Ovary (tissue), 10 donors: ENCODE measurements at places on chromosomes 7 and 10. TPM values are rescaled to one million over a fixed set of nuclear protein-coding genes. Genes with fewer than 3 reads are reported as not detected.

- no peaks in the 10 kb centered on the region for H3K36me3 ChIP-seq
- no peaks in the 10 kb centered on the region for H3K4me1 ChIP-seq
- H3K27me3 ChIP-seq, result no peaks in the 10 kb centered on the region
- no peak overlapping the region for H3K27ac ChIP-seq
- no peak overlapping the region for H3K4me3 ChIP-seq
- DNase-seq, result no peak
Measured at GRCh38 chr7:110480964-110481363, 610.0 kb upstream of the LRRN3 start.

DNA sequence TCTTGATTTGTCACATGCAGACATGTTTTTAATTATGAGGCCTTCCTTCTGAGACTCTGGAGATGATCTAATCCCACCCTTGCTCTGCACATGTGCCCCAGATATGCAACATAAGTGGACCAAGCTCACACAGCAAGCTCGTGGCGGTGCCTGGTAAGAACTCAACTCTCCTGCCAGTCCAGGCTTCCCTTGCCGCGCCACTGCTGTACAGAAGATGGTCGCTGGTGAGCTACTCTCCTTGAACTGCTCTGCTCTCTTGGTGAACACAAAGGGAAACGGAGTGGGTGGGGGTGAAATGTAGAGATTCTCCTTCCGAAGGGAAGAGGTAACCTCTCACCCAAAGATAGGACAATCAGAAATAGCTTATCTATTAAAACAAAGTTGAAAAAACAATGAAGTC lies 25.7 kb downstream of the MYOF start:
- H3K4me1 ChIP-seq, result peaks cover 8% of the 10 kb centered on the region
- no peak overlapping the region for H3K4me3 ChIP-seq
- no peak for DNase-seq
- H3K36me3 ChIP-seq, result no peaks in the 10 kb centered on the region
- H3K27ac ChIP-seq, result no peak overlapping the region

GRCh38 chr10:12862459-12862858 lies 139.1 kb downstream of the CCDC3 start:
- H3K27me3 ChIP-seq, result no peaks in the 10 kb centered on the region
- H3K36me3 ChIP-seq, result no peaks in the 10 kb centered on the region
- no peak for DNase-seq
- no peak overlapping the region for H3K4me3 ChIP-seq
- no peak overlapping the region for H3K27ac ChIP-seq

- DNase-seq, result no peak
- no peaks in the 10 kb centered on the region for H3K27me3 ChIP-seq
- no peaks in the 10 kb centered on the region for H3K36me3 ChIP-seq
- H3K27ac ChIP-seq, result no peak overlapping the region
- H3K4me1 ChIP-seq, result no peaks in the 10 kb centered on the region
- H3K4me3 ChIP-seq, result no peak overlapping the region
Measured at GRCh38 chr10:52128056-52128683, 185.9 kb upstream of the DKK1 start.

- H3K27ac ChIP-seq, result no peak overlapping the region
- H3K36me3 ChIP-seq, result no peaks in the 10 kb centered on the region
- DNase-seq, result no peak
- H3K4me3 ChIP-seq, result no peak overlapping the region
- H3K4me1 ChIP-seq, result no peaks in the 10 kb centered on the region
Measured at GRCh38 chr10:97138174-97138573, 47.6 kb downstream of the SLIT1 start.

Gene CAV2
- total RNA-seq, result 67.5 TPM

Gene CAV1
- 47.3 TPM for total RNA-seq

Gene DDC
- total RNA-seq, result 3.3 TPM

Gene LLCFC1
- total RNA-seq, result not detected

Gene NAT16
- not detected for total RNA-seq
